GM03348 (cell line): ENCODE measurements at places on chromosomes 6 and 20.

GRCh38 chr20:60310560-60311349, 352.5 kb downstream of the CDH26 start:
- DNase-seq = no peak

- no peak for DNase-seq
These were observed 47.9 kb downstream of the ELMO2 start for GRCh38 chr20:46358346-46359058.

DNA sequence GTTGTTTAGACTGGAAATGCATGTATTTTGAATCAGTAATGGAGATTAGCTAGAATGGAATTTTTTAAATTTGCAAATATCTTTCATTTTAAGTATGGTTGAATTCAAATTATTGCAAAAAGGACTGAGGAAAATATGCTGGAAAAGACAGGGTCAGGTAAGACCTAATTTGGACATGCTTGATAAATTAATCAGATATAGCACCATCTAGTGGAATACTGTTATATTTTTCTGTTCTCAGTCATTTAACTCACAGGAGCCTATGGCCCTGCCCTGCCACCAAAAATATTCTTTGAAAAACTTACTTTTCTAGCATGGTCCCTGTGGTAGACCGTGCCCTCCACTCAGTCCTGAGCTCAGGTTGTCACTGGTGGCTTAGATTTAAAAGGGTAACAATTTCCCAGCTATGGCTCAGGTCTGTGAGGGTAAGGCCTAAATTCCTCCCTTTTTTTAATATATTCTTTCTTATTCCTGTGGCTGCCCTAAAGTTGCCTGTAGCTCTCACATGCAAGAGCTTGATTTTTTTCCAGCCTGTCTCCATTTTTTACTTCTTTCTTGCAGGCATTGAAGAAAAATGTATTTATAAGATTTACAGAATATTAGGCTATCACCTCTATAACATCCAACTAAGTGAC, 25.3 kb upstream of the KIAA1586 start:
- peak; percentile 69 for DNase-seq

DNA sequence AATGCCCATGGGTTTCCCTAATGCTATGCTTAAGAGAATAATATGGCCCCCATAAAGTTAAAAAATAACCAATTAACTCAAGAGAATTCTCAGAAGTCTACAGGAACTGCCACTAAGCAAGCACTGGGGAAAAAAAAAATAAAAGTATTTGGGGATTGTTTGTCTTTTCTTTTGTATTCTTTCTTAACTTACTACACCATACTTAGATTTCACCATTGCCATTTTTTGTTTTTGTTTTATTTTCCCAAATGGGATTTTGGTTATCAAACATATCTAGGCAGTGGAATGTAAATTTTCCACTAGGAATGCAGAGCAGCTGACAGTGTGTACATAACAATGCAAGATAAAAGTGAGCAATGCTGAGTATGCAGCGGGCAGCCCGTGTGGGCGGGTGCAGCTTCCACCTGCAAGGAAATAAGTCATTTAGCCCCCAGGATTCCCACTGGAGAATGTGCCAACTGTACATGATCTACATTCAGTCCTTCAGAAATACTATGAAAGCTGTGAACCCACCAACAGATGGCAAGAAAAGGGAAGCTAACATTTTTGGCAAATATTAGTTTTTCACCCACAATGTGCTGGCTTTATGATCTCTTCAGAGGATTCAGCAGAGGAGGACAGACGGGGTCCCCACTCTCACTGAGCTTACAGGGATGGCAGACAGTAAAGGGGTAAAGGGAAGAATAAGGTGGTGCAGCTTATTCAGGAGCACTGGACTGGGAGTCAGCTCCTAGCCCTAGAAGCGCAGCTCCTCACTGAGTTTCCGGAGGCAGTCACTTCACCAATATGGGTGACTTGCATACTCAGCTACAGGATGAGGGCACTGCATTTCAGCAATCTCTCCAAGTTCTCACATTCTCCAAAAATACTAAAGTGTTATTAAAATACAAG, 44.4 kb downstream of the DCDC2 start:
- peak; percentile 24 for DNase-seq

DNA sequence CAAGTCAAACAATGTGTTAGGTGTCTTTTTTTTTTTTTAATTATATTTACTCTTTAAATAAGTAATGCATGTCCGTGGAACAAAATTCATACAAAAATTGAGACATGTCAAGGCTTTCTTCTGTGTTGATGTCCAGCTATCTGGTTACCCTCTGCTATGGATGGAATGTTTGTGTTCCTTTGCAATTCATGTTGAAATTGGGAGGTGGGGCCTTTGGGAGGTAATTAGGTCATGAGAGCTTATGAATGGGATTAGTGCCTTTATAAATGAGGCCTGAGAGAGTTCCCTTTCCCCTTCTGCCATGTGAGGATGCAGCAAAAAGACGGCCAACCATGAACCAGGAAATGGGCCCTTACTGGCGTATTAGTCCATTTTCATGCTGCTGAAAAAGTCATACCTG, 83.1 kb upstream of the KCNG1 start:
- no peak for DNase-seq

DNA sequence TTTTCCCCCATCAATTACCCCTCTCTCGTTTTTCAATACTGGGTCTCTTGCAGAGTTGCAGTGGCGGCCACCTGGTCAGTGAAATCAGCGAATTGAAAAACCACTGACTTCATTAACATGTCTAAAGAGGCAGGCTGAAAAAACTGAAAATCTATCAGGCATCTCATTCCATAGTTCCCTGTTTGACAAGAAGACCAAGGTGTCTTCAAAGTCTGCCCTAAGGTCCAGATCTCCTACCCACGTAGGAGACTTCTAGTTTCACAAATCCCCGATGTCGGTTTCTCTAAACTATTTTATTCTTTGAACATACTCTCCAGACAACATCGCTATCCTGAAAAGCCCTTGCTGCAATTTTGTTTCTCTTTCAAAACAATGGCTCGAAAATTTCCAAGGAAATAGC, 796 bp upstream of the TUBB start:
- DNase-seq = no peak

- no peak for DNase-seq
These were observed 205.9 kb upstream of the KCNG1 start for GRCh38 chr20:51228763-51229162.

- DNase-seq = no peak
These were observed 60.0 kb downstream of the PTPN1 start for GRCh38 chr20:50569864-50570836.

DNA sequence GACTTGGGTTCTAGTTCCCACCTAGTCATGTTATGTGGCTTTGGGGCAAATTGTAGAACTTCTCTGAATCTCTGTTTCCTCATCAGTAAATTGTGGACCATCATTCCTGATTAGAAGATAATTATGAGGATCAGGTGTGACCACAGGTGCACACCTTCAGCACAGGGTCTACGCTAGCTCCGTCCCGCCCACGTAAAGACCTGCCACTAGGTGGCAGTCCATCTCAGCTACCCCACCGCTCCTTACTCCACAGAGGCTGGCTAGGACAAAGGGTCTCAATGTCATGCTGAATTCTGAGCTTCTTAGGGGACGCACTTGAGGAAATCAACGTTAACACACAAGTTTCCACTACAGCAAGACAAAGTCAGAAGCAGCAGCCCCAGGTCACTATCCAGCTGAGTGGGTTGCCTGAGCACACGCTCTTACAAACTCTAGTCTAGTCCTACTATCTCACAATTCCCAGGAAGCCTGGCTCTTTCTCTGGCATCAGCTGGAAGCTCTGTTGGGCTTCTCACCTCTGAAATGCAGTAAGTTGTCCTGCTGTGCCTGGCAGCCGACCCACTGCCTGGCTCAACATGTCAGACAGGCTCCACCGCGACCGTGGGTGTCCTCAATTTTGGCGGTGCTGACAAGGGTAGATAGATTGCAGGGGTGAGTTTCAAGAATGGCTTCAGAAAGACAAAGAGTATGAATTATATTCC, 2.0 kb upstream of the PLCG1 start:
- DNase-seq = peak; percentile 22

DNA sequence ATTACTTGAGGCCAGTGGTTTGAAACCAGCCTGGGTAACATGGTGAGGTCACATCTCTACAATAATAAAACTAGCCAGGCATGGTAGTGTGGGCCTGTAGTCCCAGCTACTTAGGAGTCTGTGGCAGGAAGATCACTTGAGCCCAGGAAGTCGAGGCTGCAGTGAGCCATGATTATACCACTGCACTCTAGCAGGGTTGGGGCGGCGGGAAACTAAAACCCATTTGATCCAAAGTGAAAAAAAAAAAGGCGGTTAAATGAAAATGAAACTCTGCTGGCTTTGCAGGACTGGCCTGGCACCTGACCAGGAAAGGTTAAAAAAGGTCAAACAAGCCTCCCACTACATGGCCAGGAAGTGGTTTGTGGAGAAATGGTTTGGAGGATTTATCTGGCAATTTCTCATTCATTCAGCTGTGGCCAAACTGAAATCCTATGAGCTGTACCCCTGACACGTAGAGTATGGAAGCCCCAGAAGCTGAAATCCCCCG, 36.6 kb downstream of the MTRES1 start:
- peak; percentile 47 for DNase-seq

GRCh38 chr6:66897576-66897975, 1190.5 kb upstream of the EYS start:
- DNase-seq = no peak

- DNase-seq = no peak
These were observed 34.1 kb downstream of the CDS2 start for GRCh38 chr20:5160882-5161281.
